Heart right ventricle (tissue), 16 donors: ENCODE measurements at places on chromosomes 6 and 20. TPM values are rescaled to one million over a fixed set of nuclear protein-coding genes. Genes with fewer than 3 reads are reported as not detected.

The NUP153 gene
- 28.5 TPM for total RNA-seq

DNA sequence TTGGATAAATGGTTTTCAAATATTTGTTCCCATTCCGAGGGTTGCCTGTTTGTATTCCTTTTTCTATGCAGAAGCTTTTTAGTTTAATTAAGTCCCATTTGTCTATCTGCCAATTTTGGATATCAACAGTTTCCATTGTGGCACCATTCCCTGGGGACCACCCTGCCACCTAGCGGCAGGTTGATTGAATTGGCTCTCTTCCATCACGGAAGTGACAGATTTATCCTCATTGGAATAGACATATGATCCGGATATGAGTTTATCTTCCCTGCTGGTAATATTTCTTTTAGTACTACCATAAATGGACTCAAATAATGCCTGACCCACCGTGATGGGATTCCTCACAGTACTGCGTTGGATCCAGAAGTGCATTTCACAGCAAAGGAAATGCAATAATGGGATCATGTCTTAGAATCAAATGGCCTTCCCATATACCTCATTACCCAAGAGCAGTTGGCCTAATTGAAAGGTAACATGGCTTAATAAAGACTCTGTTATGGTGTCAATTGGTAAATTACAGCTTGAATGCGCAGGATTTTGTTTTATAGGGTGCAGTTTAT, 327.0 kb downstream of the BMP2 start:
- peak; percentile 11 for DNase-seq

The PAX1 gene
- total RNA-seq = not detected

DNA sequence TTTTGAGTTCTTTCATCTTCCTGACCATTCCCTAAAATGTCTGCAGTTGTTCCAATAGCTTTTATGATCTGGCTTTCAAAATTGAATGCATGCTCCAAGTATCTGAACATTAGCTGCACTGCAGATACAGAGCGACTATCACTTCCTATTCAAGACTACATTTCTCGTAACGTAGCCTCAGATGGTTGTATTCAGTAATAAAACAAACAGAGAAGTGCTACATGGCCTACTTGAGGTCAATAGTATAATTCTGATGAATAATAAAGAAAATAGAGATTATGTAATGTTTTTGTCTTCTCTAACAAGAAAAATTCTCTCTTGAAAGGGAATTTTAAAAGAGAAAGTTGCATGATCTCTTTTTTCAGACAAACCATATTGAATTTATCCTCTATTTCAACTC, 333.9 kb upstream of the IRAK1BP1 start:
- DNase-seq = no peak

The VIP gene
- total RNA-seq = 0.53 TPM

DNA sequence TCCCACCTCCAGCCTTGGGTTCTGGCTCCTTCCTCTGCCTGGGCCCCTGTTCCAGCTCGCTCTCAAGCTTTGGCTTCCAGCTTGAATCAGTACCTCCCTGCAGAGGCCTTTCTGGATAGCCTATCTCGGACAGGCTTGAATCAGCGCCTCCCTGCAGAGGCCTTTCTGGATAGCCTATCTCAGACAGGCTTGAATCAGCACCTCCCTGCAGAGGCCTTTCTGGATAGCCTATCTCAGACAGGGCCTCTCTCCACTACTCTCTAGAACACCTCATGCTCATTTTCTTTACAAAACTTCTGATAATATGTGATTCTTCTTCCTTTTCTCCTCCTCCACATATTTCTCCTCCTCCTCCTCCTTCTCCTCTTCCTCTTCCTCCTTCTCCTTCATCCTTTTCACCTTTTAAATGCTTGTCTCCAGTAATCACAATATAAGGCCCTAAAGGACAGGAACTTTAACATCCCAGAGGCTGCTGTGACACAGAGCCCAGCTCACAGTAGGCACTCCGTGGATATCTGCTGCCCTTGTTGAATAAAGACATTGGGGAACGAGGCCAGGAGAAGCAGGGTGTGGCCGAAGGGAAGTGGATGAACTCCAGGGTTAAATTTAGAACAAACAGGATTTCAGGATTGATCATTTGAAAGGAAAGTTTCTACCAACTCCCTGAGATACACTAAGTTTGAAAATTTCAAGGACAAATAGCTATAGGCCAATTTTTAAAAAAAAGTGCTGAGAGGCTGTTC, 9.3 kb upstream of the RPS6KA2 start:
- DNase-seq = no peak

- DNase-seq = no peak
Observed at GRCh38 chr6:12261502-12261901, 28.7 kb upstream of the EDN1 start.

The BPIFA1 gene
- total RNA-seq = not detected

DNA sequence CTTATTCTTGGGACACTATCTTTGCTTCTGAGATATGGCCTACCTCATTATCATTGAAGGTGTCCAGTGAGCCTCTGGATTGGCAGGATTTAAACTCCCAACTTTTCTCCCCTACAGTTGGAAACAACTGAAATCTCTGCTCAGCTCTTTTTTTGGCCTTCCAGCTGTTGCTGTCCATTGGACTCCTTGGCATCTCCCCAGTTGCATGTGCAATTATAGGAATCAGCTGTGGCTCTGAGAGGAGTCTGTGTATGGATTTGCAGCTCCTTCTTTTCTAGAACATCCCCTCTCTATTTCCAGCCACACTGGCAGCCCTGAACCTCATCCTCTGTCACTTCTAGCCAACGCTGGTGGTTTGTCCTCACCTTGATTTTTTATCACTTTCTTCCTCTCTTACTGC, 21.2 kb downstream of the RAB22A start:
- peak; percentile 22 for DNase-seq

DNA sequence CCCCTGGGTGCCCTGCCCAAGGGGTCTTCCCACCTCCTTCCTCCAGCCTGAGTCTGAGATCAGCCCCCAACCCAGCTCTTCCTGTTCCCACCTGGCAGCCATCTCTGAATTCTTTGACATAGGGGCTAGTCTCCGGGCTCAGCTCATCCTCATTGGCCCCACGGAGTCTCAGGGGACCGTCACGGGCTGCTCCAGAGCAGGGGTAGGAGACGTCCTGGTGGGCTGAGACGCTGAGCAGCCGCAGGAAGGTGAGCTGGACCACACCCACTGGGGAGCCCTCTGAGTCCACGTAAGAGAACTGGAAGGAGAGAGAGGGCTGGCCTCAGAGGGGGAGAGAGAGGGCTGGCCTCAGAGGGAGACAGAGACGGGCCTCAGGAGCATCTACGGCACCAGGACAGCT, 28.1 kb downstream of the COL11A2 start:
- DNase-seq = no peak

The C6orf58 gene
- total RNA-seq = not detected

- DNase-seq = peak; percentile 53
Observed at GRCh38 chr6:81751388-81752083, 945 bp downstream of the TENT5A start.

The TSPO2 gene
- not detected for total RNA-seq

- DNase-seq = no peak
Observed at GRCh38 chr20:48238781-48239180, 453.5 kb upstream of the SULF2 start.

GRCh38 chr20:7673841-7674240, 266.4 kb downstream of the HAO1 start:
- no peak for DNase-seq

- no peak for DNase-seq
Observed at GRCh38 chr6:137862419-137863090, 4.5 kb upstream of the TNFAIP3 start.

GRCh38 chr6:90356012-90356421, 59.4 kb upstream of the BACH2 start:
- DNase-seq = no peak

DNA sequence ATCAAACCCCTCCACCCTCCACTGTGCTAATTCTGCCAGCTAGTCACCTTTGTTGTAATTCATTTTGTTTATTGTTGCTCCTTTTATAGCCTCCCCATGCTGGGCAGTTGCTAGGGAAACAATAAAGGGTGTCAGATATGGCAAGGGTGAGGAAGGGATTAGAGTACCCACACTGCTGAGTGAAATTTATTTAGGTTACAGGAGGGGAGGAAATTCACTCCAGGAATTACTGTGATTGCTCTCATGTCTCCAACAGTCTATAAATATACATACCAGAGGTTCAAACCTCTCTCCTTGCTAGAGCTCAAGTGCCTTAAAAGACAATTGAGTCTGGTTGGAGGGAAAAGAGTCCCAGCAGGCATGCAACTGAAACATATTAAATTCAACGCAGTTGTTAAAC, 90.6 kb upstream of the ADGRF1 start:
- no peak for DNase-seq

DNA sequence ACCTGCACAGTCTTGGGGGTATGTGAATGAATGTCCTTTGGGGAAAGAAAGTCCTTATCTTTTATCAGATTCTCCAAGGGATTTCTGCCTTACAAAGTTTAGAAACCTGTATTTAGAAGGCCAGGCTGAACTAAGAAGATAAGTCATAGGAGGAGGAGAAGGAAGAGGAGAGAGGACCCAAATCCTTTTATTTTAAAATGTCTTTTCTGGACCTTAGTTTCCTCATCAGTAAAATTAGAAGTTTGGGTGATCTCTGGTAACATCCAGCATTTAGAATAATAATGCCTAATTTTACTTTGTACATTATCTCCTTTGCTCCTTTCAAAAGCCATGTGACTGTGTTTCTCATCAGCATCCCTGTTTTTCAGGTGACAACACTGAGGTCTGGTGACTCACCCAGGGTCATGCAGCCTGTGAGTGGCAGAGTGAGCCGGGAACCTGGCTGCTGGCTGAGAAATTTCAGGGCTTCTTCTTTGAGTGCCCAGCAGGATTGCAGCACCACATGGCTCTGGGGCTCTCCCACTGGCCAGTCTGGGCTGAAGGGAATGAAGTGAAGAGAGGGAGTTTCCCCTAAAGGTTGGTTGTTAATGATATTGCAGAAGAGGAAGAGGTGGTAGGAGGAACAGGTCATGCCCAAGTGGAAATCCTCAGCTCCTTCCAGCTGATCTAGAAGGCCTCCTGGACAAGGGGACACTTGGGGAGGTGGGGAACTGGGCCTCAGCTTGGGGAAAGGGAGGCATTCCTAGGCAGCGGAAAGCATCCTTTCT, 34.0 kb downstream of the VEGFA start:
- no peak for DNase-seq

The NKAIN4 gene
- total RNA-seq = not detected

DNA sequence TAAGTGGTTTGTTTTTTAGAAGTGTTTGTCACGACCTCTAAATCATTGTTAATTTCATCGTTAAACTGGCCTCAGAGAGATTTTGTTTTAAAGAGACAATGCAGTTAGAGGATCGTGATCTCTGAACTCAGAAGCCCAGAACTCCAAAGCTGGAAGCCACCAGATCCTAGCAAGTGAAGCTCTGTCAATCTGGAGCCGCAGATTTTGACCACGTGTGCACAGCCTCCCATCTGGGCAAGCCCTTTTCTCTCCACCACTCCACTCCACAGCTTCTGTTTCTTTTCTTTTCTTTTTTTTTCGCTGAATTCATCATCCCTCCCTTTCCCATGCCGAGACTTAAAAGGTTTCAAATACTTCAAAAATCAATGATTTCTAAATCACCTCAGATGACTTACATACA, 142.2 kb upstream of the ESR1 start:
- no peak for DNase-seq

DNA sequence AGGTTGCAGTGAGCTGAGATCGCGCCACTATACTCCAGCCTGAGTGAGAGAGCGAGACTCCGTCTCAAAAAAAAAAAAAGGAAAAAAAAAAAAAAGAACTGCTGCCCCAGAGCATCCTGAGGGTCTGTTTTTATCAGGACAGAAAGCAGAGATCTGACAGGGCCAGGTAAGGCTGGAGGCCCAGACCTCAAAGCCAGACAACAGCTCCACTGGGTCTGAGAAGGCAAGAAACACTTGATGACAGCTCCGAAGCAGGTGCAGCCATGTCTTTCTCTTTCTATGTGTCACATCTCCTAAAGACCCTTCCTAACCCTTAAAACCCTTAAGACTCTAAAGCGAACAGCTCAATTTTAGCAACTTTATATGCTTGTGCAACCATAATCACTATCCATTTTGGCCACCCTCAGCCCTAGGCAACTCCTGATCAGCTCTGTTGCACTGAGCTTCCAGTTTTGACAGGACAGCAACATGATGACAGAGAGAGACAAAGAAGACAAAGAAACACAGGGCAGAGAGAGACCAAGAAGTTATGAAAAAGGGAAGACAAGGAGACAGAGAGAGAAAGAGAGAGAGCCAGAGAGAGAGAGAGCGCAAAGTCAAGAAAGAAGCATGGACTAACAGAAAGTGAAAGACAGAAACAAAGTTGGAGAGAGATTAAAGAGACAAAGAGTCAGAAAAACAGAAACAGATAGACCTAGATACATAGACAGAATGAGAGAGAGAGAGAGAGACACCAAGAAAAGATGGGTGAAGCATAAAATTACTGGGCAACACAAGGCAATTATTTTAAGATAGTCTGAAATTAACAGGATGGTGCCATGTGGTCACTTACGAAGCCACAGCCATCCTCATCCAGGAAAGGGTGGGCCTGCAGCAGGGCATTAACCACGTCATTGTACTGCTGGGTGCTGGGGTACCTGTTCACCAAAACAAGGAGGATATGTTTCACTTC, 39.2 kb downstream of the SAMD3 start:
- no peak for DNase-seq

DNA sequence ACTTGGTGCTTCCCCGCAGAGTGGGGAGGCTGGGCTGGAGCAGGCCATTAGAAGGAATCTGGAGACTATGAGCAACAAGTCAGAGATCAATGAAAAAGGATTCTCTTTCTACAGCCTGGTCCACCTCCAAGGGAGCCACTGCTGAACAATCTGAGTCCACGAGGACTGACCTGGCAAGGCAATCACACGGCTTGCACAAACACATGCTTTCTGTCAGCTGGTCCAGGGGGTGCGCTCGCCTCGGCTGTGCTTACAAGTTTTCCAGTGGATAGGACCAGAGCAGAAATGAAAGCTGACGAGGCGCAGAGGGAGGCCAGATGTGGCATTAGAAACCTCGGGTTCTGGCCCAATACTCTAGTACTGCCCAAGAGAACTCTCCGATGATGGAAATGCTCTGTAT, 18.1 kb downstream of the KCNK5 start:
- no peak for DNase-seq

- DNase-seq = no peak
Observed at GRCh38 chr6:112005013-112005371, 48.9 kb upstream of the CCN6 start.

DNA sequence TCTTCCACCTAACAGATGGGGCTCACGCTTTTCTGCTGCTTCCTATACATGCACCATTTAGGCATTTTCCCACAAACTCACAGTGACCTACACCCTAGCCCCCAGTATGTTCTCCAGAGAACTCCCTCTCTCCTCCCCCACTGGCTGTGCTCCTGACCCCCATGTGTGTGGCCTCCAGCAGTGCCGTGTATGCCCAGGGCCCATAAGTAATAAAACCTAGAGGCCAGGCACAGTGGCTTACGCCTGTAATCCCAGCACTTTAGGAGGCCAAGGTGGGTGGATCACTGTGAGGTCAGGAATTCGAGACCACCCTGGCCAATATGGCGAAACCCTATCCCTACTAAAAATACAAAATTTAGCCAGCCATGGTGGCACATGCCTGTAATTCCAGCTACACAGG, 54.7 kb upstream of the NXT1 start:
- no peak for DNase-seq

GRCh38 chr6:71321314-71321713, 32.7 kb downstream of the OGFRL1 start:
- no peak for DNase-seq

The KCNG1 gene
- 0.42 TPM for total RNA-seq

The RIPOR3 gene
- 2.1 TPM for total RNA-seq

- DNase-seq = no peak
Observed at GRCh38 chr6:75489025-75489424, 4.6 kb downstream of the FILIP1 start.

The CLIC5 gene
- 353 TPM for total RNA-seq
